Cardiac fibroblast (primary cell): ENCODE measurements at places on chromosomes 3 and 15.

DNA sequence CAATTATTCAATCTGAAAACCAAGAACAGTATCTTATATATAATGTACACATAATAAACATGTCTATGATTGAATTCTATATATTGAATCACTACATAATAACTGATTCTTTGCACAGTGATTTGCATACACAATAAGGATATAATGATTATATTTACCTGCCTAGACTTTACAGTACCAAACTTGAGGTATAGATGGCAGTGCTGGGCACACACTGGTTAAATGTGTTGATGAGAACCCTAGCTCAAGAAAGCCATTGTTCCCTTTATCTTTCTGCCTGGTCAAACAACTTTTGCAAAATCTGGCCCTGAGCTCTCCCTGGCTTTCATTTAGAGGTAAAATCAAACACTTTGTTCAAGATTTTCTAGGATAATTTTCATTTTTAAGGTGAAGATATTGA, 697.7 kb downstream of the TUSC7 start:
- peak; percentile 4 for DNase-seq

DNA sequence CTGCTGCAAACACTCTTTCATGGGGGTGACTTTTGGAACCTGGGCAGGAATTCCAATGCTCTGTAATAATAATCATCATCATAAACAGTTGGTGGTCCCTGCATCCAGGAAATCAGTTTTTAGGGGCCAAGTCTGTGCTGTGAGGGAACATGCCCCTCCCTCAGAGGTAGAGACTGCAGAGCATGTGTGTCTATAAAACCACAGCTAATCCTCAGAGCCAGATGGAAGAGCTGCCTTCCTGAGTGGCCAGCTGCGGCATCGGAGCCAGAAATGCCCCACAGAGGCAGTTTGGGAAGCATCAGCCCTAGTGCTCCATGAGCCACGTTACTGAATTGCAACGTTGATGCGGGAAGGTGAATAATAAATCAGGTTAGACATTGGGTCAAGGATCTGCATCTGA, 12.9 kb upstream of the TPM1 start:
- no peak for DNase-seq

DNA sequence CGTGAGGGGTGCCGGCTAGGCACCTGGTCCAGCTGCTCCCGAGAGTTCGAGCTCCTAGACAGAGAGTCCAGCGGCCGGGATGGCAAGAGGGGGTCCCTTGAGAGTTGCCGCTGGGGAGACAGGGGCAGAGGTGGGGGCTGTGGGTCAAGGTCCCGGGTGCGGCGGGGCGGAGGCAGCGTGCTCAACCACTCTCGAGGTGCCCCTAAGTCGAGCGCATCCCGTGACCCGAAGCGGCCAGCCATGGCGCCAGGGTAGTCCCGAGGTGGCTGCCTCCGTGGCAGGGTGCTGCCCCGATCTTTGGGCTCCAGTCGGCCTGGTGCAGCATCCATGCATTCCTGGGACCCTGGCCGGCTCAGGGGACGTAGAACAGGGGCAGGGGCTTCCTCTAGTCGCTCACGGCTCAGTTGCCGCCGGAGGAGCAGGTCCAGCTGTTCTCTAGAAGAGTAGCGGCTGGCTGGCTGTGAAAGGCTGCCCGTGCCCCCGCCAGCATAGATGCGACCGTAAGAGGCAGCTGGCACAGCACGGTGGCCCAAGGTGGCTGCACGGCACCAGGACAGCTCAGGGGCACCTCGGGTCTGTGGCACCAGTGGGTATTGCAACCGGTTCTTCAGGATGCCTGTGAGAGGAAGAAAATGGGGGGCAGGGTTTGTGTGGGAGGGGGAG, 4.8 kb upstream of the SLC26A6 start:
- no peak for DNase-seq

DNA sequence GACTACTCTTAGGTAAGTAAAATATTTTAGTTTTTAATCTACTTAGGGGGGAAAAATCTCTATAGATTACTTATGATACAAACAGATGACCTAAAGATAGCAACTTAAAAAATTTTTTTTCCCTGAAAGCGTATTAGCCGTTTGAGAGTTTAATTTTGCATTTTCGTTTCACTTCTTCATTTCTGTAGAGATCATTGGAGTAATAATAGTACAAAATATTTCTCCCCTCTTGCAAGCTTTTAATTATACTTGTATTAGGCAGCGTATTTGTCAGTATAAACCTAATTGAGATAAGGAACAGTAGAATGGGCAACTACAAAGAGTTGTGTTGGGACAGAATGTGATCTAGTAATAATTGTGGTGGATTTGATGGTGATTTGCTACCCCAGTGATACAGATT, 10.3 kb downstream of the SKIL start:
- no peak for DNase-seq

- peak; percentile 54 for DNase-seq
Observed at GRCh38 chr3:64303401-64303800, 78.1 kb upstream of the PRICKLE2 start.

DNA sequence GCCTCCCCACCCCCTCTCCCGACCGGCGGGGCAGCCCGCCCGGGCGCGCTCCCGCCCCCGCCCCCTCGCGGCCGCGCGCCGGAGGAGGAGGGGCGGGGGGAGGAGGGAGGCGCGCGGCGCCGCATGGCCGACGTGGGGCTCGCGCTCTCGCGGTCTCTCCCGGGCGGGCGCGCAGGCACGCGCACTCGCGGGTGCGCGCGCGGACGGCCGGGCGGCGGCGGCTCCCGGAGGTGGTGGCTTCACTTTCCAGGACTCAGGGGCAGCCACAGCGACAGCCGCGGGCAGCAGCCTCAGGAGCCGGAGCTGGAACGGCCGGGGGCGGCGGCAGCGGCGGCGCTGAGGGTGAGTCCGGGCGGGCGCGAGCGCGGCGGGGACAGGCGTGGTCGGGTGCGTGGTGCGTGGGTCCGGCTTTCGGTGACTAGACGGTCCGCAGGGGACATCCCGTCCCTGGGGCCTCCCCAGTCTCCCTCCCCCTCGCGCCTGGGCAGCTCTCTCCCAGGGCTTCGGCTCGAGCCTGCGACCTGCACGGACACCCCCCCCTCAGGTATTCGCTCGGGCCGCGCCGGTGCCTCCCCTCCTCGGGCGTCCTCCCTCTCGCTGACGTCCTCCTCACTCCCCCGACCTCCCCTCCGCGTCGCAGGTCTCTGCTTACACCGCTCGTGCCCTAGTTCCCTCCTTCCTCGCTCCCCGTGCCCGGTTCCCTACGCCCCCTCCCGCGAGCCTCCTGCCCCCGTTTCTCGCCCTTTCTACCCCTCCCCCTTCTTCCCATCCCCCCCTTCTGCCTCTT, at the start of gene UBE2E2:
Gene UBE2E2, plus strand, starts transcription at position 407 of the 787 bp plus-strand sequence.
- peak; percentile 58 for DNase-seq

DNA sequence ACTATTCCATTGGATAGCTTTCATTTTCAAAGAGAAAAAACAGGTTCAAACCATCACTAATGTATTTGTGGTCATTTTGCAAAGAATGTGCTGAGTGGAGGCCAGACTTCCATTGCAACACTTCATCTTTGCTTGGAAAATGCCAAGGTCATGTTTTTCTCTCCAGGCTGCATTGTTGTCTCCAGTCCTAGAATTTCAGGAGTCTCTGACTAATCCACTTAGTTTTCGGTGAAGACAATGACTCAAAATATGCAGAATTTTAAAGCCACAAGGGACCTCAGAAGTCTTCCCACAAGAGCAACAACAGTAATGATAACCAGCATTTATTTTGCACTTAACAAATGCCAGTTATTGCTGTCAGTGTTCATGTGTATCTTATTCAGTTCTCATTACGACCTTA, 277.0 kb downstream of the RYR3 start:
- no peak for DNase-seq

DNA sequence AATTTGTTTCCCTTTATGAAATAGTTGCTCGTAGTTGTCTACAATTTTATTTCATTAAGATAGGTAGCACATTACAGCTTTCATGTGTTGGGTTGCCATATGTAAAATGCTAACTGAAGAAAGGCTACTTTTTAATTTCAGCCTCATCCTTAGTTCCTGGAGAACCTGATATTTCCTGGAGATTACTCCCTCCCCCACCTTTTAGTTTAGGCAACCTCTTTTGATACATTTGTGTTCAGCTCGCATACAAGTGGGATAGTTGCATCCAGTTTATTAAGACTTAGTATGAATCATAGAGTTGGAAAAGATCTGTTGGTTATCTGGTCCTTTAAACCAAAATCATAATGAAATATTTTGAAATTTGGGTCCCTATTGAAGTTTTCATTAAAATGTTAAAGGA, 6.0 kb downstream of the SETD5 start:
- no peak for DNase-seq

GRCh38 chr3:46948830-46949671, 27.5 kb downstream of the CCDC12 start:
- DNase-seq = no peak

DNA sequence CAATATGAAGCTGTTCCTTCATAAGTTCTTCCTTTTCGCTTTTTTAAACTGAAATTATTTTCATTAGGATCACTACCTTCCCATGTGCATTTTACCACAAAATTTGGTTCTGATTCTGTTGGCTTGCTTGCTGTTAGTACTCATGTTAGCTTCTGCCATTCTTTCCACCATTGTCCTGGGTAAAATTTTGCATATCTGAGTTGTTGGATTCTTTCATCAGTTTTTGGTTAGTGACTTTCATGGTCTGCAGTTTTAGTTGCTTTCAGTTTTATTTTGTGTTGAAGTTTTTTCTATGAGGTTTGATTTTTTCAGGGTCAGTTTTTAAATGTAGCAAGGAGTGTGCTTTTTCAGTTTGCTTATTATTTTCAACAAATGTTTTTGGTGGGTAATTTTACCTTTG, 71.9 kb downstream of the SMAD3 start:
- DNase-seq = no peak

GRCh38 chr3:183158113-183158512, 4.4 kb downstream of the LAMP3 start:
- no peak for DNase-seq

DNA sequence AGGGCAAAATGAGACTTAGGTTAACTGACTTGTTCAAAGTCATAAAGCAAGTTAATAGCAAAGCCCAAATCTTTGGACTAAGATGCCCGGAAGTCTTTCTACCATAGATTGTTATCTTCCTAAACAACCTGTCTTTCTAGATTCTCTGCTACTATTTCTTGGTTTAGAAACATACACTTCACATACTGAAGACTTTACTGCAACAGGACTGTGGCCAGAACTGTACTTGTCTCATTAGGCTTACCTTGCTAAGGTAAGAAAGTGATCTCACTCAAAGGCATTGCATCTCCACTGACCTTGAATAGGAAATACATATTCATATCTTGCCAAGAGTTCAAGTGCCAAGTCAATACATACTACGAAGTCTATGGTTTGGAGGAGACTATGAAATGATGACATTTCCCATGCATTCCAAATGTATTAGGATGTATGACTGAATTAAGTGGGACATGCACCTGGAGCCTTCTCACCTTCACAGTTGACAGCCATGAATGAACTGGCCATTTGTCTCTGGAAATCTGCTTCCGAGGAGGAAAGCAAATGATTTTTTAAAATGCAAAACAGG, 5.0 kb downstream of the ZDHHC3 start:
- no peak for DNase-seq

GRCh38 chr15:45732662-45733061, 97.8 kb downstream of the SQOR start:
- DNase-seq = no peak

DNA sequence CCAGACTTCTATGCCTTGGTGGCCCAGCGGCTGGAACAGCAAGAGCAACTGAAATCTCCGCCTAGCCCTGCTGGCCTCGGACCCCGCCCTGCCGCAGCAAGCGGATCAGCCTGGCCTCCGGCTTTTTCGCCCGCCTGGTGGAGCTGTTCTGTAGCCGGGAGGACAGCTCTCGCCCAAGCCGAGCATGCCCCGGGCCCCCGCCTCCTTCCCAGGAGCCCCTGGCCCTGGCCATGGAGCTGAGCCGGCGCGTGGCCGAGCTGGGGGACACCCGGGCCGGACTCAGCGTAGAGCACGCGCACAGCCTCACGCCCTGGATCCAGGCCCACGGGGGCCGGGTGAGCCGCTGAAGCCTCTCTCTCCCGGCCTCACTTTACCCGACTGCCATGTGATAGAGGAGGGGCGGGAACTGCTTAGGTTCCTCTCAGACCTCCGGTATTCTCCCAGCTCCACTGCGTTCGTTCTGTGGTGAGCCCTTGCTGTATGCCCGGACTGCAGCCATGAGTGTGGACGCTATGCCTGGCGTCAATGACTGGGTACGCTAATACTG, 24.1 kb upstream of the MRPL3 start:
- DNase-seq = peak; percentile 49

DNA sequence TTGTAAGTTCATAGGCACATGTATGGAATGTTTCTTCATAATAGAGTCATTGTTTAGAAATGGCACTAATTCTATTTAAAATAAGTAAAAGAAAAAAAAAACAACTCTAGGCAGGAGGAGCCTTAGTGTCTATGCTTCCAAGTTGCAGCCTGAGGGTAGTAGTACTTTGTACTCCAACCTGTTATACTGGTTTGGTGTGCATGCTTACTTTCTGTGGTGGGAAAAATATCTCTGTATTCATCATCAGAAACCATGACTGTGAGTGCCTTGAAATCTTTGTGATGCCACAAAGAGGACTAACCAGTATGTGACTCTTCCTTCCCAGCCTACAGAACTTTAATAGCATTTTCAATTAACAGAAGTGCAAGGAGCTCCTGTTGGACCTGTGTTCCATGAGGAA, 4.4 kb downstream of the NAALADL2 start:
- no peak for DNase-seq

- DNase-seq = no peak
Observed at GRCh38 chr15:98154863-98155262, 194.4 kb downstream of the ARRDC4 start.

GRCh38 chr3:159668990-159669476, 319.6 kb upstream of the IL12A start:
- DNase-seq = peak; percentile 69

DNA sequence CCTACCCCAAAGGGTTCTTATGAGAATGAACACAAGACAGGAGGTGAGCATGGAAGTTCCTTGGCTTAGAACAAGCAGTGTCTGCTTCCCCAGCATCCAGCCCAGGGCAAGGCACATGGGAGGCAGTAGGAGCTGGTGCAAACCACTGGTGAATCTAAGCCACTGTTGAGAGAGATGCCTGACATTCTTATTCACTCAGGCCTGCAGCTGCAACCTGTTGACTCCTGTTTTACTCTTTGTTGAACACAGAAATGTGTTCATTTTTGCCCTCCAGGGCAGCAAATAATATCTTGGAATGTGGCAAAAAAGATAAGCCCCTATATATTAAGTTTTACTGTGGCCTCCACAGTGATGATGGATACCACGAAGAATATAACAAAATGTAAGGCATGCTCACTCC, 8.9 kb upstream of the PAK6 start:
- no peak for DNase-seq

- no peak for DNase-seq
Observed at GRCh38 chr3:11517601-11518000, 126.1 kb downstream of the VGLL4 start.

DNA sequence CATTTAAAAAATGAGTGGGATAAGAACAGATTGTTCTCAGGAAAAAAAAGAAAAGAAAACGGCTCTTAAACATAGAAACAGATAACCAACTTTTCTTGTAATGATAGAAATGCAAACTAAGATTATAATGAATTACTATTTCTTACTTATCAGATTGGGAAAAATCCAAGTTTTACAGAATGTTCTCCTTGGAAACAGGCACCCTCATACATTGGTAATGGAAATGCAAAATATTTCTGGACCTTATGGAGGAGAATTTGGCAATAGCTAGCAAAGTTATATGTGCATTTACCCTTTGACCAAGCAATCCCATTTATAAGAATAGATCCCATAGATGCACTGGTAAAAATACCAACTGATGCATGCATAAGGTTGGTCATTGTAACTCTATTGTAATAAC, 3.7 kb upstream of the ANKDD1A start:
- no peak for DNase-seq
